Stimulated activated naive CD8-positive, alpha-beta T cell treated with anti-CD3 and anti-CD28 coated beads, Interleukin-15, amount 100 ng/mL, for 72 hours (primary cell): ENCODE measurements at places on chromosomes 12 and 14.

GRCh38 chr12:104138797-104139152 lies 765 bp upstream of the NFYB start:
- no peak for DNase-seq

DNA sequence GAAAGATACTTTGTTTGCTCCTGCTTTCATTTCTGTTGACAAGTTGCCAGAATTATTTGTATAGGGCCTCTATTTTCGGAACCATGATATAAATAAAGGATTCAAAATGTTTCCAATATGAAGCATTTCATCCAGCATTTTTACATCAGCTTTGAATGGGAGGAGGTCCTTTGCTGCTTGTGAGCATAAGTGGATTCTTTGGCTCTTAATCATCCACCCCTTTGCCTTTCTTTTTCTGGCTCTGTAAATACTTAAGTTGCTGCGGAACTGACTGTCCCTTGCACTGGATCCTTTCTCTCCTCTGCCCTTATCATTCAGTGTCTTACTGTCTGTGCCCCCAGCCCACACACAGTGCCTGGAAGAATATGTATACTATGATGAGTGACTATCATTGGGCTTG lies 357.3 kb upstream of the RGS6 start:
- no peak for DNase-seq

- DNase-seq: no peak
Measured at GRCh38 chr14:94773061-94773648, 3.2 kb upstream of the GSC start.

DNA sequence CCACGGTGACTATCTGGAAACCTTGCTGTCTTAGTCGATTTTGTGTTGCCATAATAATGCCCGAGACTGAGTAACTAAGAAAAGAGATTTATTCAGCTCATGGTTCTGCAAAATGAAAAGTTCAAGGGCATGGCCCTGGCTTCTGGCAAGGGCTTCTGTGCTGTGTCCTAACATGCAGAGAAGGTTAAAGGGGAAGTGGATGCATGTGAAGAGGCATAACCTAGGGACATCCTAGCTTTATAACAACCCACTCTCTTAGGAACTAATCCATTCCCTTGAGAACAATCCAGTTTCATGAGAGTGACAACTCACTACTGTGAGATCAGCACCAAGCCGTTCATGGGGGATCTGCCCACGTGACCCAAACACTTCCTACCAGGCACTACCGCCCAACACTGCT lies 11.5 kb downstream of the FLVCR2 start:
- DNase-seq: no peak
